ENCODE measurements at places on chromosomes 12 and 14. TPM values are rescaled to one million over a fixed set of nuclear protein-coding genes. Genes with fewer than 3 reads are reported as not detected.
A peak's percentile ranks its signal among the peaks of the same experiment; 100 is the strongest.

FBRSL1 gene
- 7.2 TPM for total RNA-seq

RERG gene
- not detected for total RNA-seq

DNA sequence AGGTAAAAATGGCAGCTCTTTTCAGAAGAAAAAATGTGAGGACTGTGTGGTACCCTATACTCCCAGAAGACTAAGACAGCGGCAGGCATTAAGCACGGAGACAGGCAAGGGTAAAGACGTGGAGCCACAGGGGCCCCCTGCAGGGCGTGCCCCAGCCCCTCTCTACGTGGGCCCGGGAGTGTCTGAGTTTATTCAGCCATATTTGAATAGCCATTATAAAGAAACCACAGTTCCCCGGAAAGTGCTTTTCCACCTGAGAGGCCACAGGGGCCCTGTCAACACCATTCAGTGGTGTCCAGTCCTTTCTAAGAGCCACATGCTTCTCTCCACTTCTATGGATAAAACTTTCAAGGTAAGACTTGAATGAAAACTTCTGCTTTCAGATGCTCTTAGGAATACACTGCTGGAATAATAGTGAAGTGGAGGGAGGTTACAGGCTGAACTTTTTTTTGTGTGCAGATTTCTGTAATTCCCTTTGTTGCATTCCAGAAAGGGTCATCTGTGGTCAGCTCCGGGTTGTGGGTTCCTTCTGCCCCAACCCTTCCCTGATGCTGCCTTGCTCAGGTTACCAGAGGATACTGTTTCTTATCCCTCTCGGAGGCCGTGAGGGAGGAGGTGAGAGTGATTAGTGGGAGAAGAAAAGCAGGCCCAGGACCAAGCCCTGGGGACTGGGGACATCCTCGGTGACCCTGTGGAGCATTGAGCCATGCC lies 58.4 kb downstream of the SLC25A47 start:
- DNase-seq, result no peak

DNA sequence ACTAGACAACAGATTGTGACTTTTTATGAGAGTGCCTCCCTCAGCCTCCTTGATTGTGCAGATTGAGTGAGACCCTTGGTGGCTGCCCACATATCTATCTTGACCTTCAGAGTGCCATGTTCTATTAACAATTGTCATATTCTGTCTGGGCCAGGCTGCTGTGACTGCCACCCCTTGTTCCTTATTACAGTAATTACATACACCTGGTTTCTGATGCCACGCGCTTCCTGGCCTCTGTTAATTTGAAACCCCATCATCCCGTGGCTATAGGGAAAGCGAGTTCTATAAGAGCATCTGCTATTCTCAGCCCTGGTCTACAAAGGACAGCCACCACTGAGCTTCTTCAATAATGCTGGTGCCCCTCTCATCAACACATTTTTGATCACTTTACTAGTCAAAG lies 228.7 kb downstream of the PCNX1 start:
- no peak for DNase-seq

DNA sequence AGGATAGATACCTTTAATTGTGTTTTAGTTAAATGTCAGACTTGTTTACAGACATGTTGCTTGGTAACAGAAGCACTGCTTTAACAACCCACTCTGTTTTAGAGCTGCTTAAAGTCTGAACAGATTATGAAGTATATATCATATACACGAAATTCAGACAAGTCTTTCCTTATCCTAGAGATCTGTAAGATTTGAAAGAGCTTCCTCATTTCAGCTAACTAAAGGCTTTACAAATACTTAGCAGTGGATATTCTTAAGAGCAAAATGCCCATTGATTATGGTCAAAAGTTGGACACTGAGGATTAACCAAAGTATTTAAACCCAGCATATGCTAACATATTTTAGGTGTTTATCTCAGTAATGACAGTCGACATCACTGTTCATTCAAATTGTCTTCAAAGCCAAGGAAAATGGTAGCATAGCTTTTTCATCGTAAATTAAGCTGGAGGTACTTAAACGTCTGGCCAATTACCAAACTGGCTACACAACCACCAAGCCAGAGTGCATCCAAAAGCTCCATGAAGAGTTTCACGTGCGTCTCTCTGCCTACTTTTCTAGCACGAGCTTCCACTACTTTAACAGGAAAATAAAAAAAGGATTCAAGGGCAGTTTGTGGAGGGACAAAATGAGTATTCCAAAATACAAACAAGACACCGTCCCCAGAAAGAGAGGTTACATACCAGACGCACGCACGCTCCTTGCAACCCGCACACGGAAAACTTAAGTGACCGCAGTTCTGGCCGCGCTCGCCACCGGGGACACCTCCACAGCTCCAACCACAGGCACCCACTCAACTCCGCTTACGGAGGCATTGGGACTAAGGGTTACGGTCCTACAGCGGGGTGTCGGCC lies 565 bp downstream of the CEP83 start:
- DNase-seq, result peak; percentile 55

Data from lung microvascular endothelial cell (primary cell).